ENCODE measurements at places on chromosomes 3 and 15.

GRCh38 chr3:81426826-81427577 lies 334.4 kb downstream of the GBE1 start:
- no peak for DNase-seq

GRCh38 chr3:46701181-46701939 lies at the start of gene TMIE:
Gene TMIE (plus strand): TSS chr3:46701392. CDS start chr3:46701488, 96 bp downstream.
- DNase-seq, result no peak

GRCh38 chr3:15974647-15975046 lies 176.9 kb upstream of the ANKRD28 start:
- DNase-seq, result peak; percentile 64

GRCh38 chr15:40108061-40108854 lies 421 bp downstream of the BMF start:
- DNase-seq, result no peak

DNA sequence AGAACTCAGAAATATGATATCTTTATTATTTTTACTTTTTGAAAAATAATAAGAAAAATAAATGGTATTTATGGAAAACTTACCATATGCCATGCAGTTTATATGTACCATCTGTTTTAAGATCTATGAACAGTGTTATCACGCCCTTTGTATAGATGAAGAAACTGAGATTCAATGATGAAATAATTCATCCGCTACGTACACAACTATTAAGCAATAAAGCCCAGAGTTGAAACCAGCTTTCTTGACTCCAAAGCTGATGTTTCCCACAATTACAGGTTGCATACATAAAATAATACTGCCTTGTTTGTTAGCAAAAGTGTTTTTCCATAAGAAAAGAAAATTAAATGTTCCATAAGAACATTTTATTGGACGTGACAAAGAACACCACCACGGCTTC lies 67.2 kb upstream of the BCL6 start:
- DNase-seq, result no peak

All from NB4 (cell line).